CD4-positive, alpha-beta T cell treated with Interleukin-6 for 4 hours (primary cell): ENCODE measurements at places on chromosomes 5 and 9.

GRCh38 chr9:76099516-76099915 lies 209.0 kb downstream of the PCSK5 start:
- no peak for DNase-seq

DNA sequence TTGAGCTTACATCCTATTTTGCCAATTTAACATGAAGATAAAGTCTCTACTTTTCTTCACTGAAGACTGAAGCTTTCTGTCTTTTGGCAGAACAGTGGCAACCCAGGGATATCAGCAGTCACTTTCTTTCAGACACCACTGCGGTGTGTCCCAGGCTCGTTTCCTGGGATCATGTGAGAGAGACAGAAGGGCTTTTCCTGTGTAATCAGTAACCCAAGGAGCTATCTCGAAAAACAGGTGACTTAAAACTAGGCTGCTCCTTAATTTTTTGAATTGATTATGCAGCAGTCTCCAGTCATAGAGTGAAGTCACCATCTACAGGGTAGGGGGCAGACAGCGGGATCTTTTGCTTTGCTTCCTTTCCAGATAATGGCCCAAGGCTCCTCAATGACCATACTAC lies 68.5 kb downstream of the ZNF462 start:
- no peak for DNase-seq

GRCh38 chr9:92971121-92971520 lies 23.8 kb downstream of the FGD3 start:
- no peak for DNase-seq

- no peak for DNase-seq
These were observed 299.9 kb downstream of the SPOCK1 start for GRCh38 chr5:137199201-137199600.

- no peak for DNase-seq
These were observed 102.7 kb downstream of the FOCAD start for GRCh38 chr9:20786807-20787206.
